ENCODE measurements at places on chromosomes 2 and 18. TPM values are rescaled to one million over a fixed set of nuclear protein-coding genes. Genes with fewer than 3 reads are reported as not detected.

MARCHF4 gene
- 20.0 TPM for total RNA-seq

C2orf78 gene
- total RNA-seq = not detected

PKDCC gene
- 21.2 TPM for total RNA-seq

FRZB gene
- total RNA-seq = 0.09 TPM

ANKAR gene
- total RNA-seq = 1.2 TPM

EPHA4 gene
- 0.97 TPM for total RNA-seq

FBXO41 gene
- 4.4 TPM for total RNA-seq

CRYBA2 gene
- not detected for total RNA-seq

RUFY4 gene
- total RNA-seq = not detected

FECH gene
- 35.7 TPM for total RNA-seq

ANAPC1 gene
- total RNA-seq = 29.9 TPM

HMSD gene
- total RNA-seq = 0.03 TPM

All from A549 treated with dexamethasone at 1 μM for 4 hours (cell line).